CD4-positive, alpha-beta T cell (primary cell): ENCODE measurements at places on chromosomes 1 and 21.

DNA sequence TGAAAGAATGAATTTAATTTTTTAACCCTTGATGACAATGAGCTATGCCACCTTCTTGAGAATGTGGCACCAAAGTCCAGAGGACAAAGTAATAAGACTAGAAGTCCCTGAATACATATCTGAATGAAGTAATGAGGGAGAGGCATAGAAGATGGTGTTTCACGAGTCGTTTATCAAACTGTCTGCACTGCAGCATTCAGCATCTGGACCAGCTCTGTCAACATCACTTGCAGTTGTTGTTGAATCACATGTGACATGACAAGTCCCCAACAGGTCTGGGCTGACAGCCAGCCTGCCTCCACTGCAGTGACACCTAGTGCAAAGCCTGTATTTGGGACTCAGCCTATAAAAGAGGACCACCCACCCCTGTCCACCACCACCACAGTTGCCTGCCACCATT, 17.3 kb upstream of the GALNT2 start:
- no peak for DNase-seq

GRCh38 chr1:203272633-203273205, 32.6 kb upstream of the BTG2 start:
- no peak for DNase-seq

DNA sequence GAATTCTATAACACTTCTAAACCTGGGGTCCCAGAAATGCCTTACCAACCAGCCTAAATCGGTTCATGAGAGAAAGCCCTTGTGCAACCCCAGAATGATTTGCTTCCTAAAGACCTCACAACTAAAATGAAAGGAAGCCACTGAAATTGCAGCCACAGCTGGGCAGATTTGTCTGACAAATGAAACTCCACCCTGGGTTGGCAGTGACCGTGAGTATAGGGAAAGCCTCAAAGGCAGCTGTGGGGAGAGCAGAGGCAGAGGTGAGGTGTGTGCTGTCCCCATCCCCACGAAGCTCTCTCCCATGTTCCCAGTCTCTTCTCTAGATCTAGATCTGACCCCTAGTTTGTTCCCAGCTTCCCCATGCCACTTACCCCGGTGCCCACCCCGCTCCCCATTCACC, 23.1 kb downstream of the RHBDL2 start:
- no peak for DNase-seq

DNA sequence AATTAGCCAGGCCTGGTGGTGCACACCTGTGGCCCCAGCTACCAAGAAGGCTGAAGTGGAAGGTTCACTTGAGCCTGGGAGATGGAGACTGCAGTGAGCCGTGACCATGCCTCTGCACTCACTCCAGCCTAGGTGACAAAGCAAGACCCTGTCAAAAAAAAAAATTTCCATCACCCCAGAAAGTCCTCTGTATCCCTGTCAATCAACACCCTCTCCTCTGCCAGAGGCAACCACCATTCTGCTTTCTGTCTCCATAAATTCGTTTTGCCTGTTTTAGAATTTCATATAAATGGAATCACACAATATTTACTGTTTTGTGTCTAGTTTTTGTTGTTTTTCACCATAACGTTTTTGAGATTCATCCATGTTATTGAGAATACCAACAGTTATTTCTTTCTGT, 141.6 kb upstream of the SLC45A1 start:
- DNase-seq = no peak

DNA sequence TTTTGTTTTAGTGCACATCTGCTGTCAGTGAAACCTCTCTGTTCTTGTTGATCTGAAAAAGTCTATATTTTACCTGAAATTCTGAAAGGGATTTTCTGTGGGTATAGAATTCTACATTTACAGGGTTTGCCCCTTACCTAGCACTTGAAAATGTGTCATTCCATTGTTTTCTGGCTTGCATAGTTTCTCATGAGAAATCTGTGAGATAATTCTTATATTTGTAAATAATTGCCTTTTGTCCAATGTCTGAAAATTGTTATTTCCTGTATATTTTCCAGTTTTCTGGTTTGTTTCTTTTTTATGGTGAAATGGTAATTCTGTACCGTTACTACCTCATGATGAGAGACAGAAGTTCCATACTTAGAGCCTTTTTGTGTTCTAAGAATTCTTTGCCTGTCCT, 11.8 kb upstream of the SCAF4 start:
- no peak for DNase-seq

- DNase-seq = no peak
Measured at GRCh38 chr1:151501474-151501873, 9.7 kb upstream of the CGN start.

- no peak for DNase-seq
Measured at GRCh38 chr1:174174461-174175329, 15.4 kb downstream of the RABGAP1L start.

GRCh38 chr1:206847946-206848345, 17.5 kb upstream of the IL20 start:
- no peak for DNase-seq

DNA sequence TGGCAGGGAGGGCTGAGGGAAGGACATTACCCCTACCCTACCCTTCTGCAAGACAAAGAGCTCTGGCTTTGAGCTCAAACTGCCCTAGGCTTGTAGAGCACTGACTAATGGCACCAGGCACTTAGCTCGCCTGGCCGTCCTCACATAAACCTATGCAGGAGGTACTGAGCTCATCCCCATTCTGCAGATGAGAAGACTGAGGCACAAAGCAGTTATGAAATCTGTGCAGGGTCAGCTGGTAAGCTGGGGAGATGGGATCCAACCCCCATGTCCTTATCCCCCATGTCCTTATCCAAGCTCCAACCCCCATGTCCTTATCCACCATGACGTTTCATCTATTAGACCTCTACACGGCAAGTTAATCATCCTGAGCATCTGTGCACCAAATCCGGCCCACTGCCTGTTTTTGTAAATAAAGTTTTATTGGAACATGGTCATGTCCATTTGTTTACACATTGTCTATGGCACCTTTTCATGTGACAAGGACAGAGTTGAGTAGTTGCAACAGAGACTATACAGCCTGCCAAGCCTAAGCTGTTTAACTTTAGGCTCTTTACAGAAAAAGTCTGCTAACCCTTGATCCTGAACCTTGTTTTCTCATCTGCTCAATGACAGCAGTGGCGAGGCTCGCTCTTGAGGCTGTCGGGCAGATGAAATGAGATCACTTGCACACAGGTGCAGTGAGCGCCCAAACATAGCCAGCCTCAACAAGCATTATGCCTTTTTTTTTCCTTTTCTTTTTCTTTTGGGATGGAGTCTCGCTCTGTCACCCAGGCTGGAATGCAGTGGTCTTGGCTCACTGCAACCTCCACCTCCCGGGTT, 86.8 kb downstream of the FBXO2 start:
- DNase-seq = no peak

- no peak for DNase-seq
Measured at GRCh38 chr1:28582248-28582615, 9.8 kb upstream of the RAB42 start.

DNA sequence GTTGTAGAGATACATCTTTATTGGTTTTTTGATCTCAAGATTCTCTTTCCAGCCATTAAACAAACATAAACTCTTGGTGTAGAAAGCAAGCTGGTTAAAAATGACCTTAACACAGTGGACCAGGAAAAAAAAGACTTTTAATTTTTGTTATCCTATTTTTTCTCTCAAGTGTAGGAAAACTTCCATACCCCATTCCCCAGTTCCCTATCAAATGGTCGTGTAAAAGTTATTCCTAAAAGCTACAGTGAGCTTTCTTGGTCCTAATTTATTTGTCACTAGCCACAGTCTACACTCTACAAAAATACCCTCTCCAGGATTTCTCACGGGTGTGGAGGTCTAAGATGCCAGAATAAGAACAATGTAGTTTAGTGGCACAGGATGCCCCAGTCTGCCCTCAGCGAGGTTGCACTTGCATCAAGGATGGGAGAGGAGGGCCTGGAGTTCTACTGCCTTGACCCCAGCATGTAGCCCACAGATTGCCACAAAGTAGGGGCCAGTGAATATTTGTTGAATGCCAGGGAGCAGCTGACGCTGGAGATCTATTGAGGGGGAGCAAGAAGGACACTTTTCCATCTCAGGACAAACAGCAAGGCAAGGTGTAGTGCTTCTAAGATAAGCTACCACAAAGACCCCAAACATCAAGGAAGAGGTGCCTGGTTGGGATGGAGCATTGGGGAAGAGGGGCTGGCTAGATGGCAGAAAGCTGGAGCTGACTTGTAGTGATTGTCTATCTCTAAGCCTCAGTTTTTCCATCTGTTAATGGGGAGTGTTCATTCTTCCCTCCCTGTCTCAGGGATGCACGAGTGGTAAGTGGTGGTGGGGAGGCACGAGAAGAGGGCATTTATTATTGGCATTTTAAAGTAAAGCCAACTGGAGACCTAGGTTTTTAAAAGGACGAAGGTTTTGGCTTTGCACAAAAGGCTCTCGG, 1.8 kb downstream of the MYCL start:
- no peak for DNase-seq

DNA sequence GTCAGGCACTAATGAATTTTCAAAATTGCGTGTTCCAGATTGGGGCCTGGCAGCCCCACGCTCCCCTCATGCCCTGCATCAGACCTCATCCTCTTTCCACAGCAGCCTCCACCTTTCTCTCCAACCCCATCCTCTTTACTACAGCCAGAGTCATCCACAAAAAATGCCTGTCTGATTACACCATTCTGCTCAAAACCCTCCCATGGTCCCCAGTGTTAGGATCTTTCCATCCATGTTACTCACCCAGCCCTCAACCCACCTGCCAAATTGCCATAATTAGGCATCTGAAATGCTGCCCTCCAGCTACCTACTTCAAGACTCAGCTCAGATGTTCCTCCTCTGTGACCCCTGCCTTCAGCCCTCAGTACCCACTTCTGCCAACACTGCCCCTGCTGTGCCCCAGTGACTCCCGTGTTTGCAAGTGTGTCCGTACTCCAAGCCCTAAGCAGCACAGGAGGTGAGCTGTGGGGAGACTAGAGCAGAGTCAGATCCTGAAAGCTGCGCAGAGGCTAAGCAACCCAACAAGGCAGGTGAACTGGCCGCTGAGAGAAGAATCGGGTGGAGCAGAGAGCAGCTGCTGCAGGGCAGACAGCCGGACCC, 715 bp upstream of the ARTN start:
- DNase-seq = no peak

- DNase-seq = no peak
Measured at GRCh38 chr1:30253807-30254440, 469.5 kb downstream of the MATN1 start.

DNA sequence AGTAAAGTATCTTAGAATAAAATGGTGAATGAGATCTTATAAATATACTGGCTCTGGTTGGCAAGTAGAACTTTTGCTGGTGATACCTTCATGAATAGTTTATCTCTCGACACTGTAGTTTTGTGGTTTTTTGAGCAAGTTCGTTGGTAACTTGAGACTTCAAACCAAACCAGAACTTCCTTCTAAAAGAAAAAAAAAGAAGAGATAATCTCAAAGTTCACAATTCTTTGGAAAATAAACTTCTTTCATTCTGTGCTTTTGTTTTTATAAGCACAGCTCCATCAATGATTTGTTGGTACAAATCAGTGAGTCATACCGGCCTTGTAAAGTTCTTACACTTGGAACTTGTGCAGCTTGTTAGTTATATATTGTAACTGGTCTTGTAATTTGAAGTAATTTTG, 2.3 kb downstream of the HIPK1 start:
- DNase-seq = no peak

DNA sequence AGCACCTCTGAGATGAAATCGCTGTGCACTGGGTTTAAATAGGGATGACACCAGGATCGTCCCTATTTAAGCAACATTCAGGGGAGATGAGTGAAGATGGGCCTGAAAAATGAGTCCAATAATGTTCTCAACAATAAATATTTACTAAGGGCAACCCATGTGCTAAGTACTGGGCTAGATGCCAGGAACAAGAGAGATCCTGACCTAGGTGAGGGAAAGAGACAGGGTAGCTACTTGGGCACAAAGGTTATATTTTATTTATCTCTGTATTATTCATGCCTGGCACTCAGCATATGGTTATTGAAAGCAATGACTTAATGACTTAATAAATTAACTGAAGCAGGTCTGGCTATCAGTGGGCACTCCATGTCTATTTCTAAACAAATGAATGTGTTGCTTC, 27.4 kb upstream of the AVPR1B start:
- no peak for DNase-seq

GRCh38 chr1:152774875-152775274, at the start of gene LCE1F:
TSS of gene LCE1F (plus strand) at chr1:152775140. CDS start at chr1:152776372, 1,232 bp downstream.
- DNase-seq = no peak

- DNase-seq = no peak
Measured at GRCh38 chr1:58469016-58469415, 77.5 kb downstream of the OMA1 start.

DNA sequence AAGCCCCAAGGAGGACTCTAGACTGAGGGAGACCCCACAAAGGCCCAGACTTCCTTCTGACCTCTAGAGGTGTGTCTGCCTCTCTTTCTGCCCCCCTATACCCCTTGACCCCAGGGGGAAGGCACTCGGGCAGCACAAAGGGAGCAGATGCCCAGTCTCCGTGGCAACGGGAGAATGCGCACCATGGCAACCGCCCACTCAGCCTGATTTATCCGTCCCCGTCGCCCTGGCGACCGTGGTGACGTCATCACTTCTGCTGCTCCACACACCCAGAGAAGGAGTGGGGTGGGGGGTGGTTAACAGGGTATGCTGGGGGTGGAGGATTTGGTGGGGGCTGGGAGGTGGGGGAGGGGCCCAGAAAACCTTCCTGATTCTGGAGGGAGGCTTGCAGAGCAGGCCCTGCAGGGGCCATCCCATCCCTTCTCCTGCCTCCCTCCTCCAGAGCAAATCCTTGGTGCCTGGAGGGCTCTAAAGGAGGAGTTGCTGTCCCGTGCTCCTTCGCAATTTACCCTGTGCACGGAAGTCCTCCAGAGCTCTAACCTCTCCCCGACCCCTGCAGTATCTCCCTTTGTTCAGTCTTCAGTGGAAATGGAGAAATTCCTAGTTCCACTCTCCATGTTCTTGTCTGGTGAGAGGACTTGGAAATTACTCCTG, 6.3 kb downstream of the CELF3 start:
- DNase-seq = no peak

DNA sequence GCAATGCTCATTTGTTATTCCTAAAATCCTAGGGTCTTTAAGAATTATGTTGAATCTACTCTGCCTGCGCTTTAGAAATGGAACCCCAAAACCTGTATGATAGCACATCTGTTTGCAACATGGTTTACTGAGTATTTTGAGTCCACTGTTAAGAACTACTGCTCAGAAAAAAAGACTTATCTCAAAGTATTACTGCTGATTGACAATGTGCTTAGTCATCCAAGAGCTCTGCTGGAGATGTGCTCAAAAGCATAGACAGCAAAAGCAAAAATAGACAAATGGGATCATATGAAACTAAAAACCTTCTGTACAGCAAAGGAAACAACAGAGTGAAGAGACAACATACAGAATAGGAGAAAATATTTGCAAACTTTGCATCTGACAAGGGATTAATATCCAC, 107.0 kb downstream of the CTH start:
- no peak for DNase-seq

DNA sequence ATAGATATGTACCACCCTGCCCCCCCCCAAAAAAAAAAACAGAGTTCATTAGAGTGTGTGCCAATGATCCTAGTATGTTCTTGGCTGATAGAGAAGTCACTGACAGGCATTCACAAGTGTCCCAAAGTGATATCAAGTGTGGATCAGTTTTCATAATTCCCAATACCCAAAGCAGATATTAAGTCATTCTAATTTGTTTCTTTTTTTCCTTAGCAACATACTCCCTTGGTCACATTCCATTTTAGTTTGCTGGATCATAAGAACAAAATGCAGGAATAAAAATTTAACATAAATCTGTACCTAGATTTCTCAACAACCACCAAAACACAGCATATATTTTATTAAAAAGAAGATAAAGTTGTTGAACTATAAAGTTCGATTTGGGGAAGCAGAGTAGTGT, 129.8 kb upstream of the PALMD start:
- no peak for DNase-seq
